Posterior vena cava (tissue), 2 donors: ENCODE measurements at places on chromosomes 11 and 22.

- DNase-seq = no peak
These were observed 64.0 kb downstream of the CCDC81 start for GRCh38 chr11:86438685-86439084.

- no peak for DNase-seq
These were observed 5.2 kb downstream of the DDB1 start for GRCh38 chr11:61327669-61328071.

- DNase-seq = peak; percentile 99
These were observed at the start of gene AIP for GRCh38 chr11:67482827-67483798. AIP (plus strand) TSS chr11:67483026; CDS start chr11:67483159, 133 bp downstream.

- DNase-seq = no peak
These were observed 108.4 kb downstream of the PDE3B start for GRCh38 chr11:14751975-14752407.

DNA sequence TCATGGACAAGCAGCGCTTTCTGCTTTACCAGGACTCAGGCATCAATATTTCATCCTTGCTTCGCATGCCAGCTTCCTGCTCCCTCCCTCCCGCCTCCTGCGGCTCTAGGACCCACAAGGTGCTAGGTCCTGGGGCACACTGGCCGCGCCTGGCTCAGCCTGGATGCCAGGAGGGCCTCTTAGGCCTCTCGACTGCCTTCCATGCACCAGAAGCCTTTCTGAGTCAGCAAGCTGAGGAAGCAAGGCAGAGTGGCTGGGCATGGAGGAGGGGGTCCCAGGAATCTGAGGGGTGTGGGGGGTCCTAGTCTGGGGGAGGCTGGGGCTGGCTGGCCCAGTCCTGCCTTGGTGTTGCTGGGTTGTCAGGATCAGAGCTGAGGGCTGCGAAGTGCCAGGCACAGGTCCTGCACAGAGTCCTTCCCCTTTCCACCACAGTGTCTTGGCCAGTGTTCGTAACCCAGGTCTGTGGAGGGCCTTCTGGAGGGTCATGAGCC, 61.0 kb upstream of the THY1 start:
- peak; percentile 53 for DNase-seq

- no peak for DNase-seq
These were observed 3.6 kb upstream of the RRAS2 start for GRCh38 chr11:14362611-14363010.

- DNase-seq = no peak
These were observed 37.1 kb downstream of the SHISAL1 start for GRCh38 chr22:44275631-44275995.

- no peak for DNase-seq
These were observed 66.9 kb downstream of the AMOTL1 start for GRCh38 chr11:94834911-94835593.

GRCh38 chr11:65121865-65122696, at the start of the genes FAU and MRPL49:
FAU (minus strand) TSS chr11:65122134; CDS start chr11:65121813, 321 bp downstream.
MRPL49 (plus strand) TSS chr11:65122321; CDS start chr11:65122347, 26 bp downstream.
- peak; percentile 99 for DNase-seq

DNA sequence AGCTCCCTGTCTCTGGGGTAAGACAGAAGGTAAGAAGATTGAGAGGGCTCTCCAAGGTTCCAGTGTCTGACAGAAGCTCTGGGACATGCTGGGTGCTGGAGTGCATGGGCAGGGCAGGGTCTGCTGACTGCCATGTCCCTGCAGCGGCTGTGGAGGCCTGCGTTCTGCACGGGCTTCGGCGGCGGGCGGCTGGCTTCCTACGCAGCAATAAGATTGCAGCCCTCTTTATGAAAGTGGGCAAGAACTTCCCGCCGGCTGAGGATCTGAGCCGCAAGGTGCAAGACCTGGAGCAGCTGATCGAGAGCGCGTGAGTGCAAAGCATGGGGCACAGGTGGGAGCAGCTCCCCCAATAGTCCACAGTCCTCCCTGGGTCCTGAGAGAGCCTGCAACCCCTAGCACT, 41.5 kb downstream of the SGSM1 start:
- no peak for DNase-seq

GRCh38 chr11:15735706-15736105, 620.6 kb downstream of the SOX6 start:
- no peak for DNase-seq

- no peak for DNase-seq
These were observed 15.6 kb downstream of the UBE2L3 start for GRCh38 chr22:21582801-21583740.

- no peak for DNase-seq
These were observed 4.6 kb downstream of the EWSR1 start for GRCh38 chr22:29272624-29273023.

GRCh38 chr11:121476379-121477032, 23.7 kb upstream of the SORL1-AS1 start:
- DNase-seq = no peak

GRCh38 chr11:95767498-95767897, 22.1 kb downstream of the FAM76B start:
- no peak for DNase-seq

DNA sequence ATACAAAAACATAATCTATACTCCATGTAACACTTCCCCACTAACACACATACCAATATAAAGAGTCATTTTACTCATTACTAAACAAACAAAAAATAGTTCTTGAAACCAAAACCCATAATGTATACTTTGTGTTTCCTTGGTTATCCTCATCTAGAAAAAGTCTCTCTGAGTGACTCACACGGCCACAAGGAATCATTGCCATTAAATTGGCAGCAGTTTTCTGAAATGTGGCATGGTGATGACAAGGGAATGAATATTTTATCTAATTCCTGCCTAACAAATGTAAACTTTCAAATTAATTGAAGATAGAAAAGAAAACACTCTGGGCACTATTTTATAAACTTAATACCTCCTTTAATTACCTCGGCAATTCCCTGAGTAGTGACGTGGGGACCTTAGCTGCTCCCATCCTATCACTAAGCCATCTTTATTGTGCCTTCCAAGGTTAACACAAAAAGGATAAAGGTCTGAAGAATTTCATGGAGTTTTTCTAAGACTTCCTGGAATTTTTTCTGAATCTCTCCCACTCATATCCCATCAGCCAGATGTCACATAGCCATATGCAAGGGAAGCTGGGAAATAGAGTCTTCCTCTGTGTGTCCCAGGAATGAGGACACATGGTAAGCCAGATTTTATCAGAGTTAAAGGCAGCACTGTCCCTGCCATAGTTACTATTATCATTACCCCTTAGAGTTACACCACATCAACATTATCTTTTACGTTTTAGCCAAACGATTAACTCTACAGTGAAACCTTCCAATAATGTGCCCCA, 857.2 kb upstream of the TENM4 start:
- no peak for DNase-seq

- DNase-seq = no peak
These were observed 27.8 kb downstream of the WEE1 start for GRCh38 chr11:9601037-9601875.

DNA sequence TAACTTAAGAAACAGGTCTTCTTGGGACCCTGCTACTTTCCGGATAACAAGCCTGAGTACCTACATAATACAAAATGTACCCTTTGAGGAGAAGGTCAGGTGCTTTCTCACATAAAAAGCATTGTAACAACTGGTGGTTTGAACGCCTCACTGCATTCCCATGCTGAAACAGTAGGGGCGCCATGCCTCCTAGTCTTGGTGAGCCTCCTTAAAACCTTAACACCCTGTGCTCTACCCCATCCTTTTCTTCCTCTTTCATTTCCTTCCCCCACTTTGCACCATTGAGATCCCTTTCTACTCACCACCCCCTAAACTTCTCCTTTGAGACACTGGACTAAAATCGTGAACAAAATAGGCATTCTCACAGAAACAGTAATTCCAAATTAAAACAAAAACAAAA, 729.3 kb downstream of the NTM start:
- no peak for DNase-seq

GRCh38 chr11:45025716-45026492, 75.2 kb upstream of the TP53I11 start:
- DNase-seq = peak; percentile 89

- no peak for DNase-seq
These were observed 32.7 kb downstream of the RIBC2 start for GRCh38 chr22:45446216-45446615.

GRCh38 chr22:45450921-45451651, 37.6 kb downstream of the RIBC2 start:
- no peak for DNase-seq

DNA sequence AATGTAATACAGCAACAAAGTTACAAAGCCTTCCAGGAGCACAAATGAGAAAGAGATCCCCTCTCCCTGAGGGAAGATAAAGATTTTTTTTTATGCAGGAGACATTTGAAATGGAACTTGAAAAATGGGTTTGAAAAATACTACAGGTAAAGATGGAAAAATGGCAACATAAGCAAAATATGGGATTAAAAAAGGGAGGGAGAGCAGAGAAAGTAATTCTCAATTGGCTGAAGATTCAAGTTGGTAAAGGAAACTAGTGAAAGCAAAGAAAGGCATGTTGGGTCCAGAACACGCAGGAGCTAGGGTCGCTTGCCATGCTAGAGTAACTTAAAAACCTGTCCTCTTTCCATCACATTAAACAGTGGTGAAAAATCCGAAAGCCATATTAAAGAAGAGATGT, 1.5 kb downstream of the ZW10 start:
- no peak for DNase-seq

GRCh38 chr11:94873916-94874540, 99.3 kb downstream of the CWC15 start:
- DNase-seq = no peak

- DNase-seq = no peak
These were observed 390 bp upstream of the TMEM151A start for GRCh38 chr11:66291303-66291705.

- DNase-seq = no peak
These were observed 11.7 kb upstream of the LDLRAD3 start for GRCh38 chr11:35932121-35932520.

GRCh38 chr11:643366-643765, 6.3 kb downstream of the DRD4 start:
- no peak for DNase-seq

GRCh38 chr11:46026606-46027293, 94.5 kb downstream of the PHF21A start:
- no peak for DNase-seq

GRCh38 chr11:130611791-130612251, 163.4 kb downstream of the ADAMTS15 start:
- no peak for DNase-seq

- DNase-seq = no peak
These were observed 7.7 kb downstream of the CD44 start for GRCh38 chr11:35146711-35147110.

- no peak for DNase-seq
These were observed 67.2 kb downstream of the C11orf91 start for GRCh38 chr11:33633251-33634003.

- peak; percentile 51 for DNase-seq
These were observed 11.4 kb upstream of the MUC5AC start for GRCh38 chr11:1146365-1146764.

GRCh38 chr22:34004058-34004457, 83.8 kb upstream of the LARGE1 start:
- DNase-seq = no peak

DNA sequence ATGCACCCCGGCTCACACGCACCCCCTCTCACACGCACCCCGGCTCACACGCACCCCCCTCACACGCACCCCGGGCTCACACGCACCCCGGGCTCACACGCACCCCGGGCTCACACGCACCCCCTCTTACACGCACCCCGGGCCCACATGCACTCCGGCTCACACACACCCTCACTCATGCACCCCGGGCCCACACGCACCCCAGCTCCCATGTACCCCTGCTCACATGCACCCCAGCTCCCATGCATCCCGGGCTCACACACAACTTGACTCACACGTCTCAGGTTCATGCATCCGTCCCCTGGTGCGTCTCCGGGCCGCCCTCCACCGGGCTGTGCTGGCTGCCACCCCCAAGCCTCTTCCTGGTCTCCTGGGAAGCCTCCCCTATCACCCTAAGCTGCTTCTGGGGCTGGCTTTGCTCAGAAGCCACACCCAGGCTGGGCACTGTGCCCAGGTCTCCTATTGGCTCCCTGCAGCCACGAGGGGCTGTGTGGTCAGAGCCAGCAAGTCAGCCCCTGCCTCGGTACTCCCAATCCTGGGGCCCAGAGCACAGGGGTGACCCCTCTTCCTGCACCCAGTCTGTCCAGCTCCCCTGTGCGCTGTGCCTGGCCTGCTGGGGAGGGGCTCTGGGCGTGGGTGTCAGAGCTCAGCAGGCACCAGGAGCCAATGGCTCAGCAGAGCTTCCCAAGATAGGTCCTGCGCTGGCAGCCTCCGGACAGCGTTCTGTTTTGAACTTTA, 16.9 kb downstream of the TSPAN4 start:
- DNase-seq = peak; percentile 94

- DNase-seq = peak; percentile 18
These were observed 1.6 kb upstream of the DNAJB13 start for GRCh38 chr11:73949246-73949645.

DNA sequence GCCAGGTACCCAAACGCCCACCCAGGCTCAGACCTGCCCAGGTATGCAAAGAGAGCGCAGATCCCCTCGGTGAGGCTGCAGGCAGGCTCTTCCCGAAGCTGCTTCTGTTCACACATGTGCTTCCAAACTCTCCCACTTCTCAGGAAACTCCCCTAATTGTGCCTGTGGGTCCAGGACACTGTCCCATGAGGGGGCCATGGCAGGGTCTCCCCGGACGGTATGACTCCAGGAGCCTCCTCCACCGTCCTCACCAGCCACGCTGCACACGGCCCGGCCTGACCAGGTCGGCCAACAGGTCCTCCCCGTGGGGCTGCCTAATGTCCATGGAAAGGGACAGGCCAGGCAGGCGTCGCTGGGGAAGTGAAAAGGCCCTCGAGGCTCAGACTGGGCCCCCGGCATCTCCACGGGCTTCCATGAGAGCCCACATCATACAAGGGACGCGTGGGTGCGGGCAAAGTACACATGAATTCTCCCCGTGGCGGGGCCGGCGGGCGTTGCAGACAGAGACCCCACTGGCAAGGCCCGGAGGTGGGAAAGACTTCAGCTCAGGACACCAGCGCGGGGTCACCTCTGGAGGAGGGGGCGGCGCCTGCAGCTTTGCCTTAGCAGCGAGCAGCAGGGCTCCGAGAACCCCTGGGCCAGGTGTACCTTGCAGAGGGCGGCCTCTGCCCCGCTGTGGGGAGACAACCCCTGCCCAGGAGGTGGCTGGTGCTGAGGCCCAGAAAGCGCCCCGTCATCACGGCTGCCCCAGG, 526.1 kb downstream of the BRD1 start:
- peak; percentile 72 for DNase-seq

- peak; percentile 95 for DNase-seq
These were observed 585 bp downstream of the PI4KA start for GRCh38 chr22:20857838-20858614.
